ENCODE measurements at places on chromosomes 6 and 20. TPM values are rescaled to one million over a fixed set of nuclear protein-coding genes. Genes with fewer than 3 reads are reported as not detected.

DNA sequence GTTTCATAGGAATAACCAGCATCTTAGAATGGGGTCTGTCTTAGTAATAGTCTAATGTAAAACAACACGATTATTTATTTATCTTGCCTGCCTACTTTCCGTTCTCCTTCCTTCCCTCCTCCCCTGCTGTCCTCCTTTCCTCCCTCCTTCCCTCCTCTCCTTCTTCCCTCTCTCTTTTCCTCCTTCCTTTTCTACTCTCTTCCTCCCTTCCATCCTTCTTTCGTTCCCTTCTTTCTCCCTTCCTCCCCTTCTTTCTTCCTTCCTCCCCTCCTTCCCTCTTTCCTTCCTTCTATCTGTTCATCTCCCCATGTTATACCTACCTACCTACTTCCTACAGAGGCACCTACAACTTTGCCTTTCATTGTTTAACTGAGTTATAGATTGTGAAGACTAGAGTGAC is 940.6 kb downstream of the KIF16B start:
- no peak for DNase-seq
- no peaks in the 10 kb centered on the region for H3K36me3 ChIP-seq
- H3K27ac ChIP-seq, result no peak overlapping the region
- no peak overlapping the region for H3K4me3 ChIP-seq
- H3K27me3 ChIP-seq, result no peaks in the 10 kb centered on the region

GRCh38 chr6:149566410-149567193 is 427 bp downstream of the GINM1 start:
- H3K36me3 ChIP-seq, result no peaks in the 10 kb centered on the region
- peaks cover 15% of the 10 kb centered on the region for H3K4me1 ChIP-seq
- peaks cover 2% of the 10 kb centered on the region for H3K27me3 ChIP-seq

GRCh38 chr6:89284963-89285735 is 29.9 kb downstream of the GABRR2 start:
- no peak overlapping the region for H3K4me3 ChIP-seq
- H3K27ac ChIP-seq, result no peak overlapping the region
- no peak for DNase-seq
- no peaks in the 10 kb centered on the region for H3K36me3 ChIP-seq
- H3K27me3 ChIP-seq, result no peaks in the 10 kb centered on the region
- no peaks in the 10 kb centered on the region for H3K4me1 ChIP-seq

- H3K4me1 ChIP-seq, result no peaks in the 10 kb centered on the region
- H3K27ac ChIP-seq, result no peak overlapping the region
- no peak overlapping the region for H3K4me3 ChIP-seq
- DNase-seq, result no peak
Observed at GRCh38 chr6:69026715-69027114, 391.6 kb downstream of the ADGRB3 start.

CDH26 gene
- total RNA-seq, result 1.5 TPM

PTK6 gene
- 0.34 TPM for total RNA-seq

GRCh38 chr6:143233554-143234285 is 173.0 kb downstream of the AIG1 start:
- H3K27me3 ChIP-seq, result no peaks in the 10 kb centered on the region
- H3K4me3 ChIP-seq, result no peak overlapping the region

Data from activated CD4-positive, alpha-beta memory T cell treated with anti-CD3 and anti-CD28 coated beads for 36 hours (primary cell).